GM13977 (cell line): ENCODE measurements at places on chromosomes 4 and X.

- DNase-seq = no peak
Observed at GRCh38 chr4:7233006-7233580, 40.8 kb downstream of the SORCS2 start.

DNA sequence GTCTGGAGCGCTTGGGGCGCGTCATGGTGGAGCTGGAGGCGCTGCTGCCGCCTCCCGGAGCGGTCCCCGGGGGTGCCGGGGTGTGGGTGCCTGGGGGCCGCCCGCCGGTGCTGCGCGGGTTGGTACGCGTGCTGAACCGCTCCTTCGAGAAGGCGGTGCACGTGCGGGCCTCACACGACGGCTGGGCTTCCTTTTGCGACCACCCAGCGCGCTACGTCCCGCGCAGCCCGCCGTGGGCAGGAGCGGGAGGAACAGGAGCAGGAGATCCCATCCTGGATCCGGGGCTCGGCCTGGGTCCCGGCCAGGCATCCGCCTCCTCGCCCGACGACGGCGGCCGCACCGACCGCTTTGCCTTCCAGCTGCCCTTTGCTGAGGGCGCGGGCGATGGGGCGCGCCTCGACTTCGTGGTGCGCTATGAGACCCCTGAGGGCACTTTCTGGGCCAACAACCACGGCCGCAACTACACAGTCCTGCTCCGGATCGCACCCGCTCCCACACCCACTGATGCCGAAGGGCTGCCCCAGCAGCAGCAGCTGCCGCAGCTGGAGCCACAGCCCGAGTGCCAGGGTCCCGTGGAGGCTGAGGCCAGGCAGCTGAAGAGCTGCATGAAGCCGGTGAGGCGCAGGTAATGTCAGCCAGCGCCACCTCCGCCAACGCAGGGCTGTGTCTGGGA lies 792 bp downstream of the PPP1R3F start:
- no peak for DNase-seq

- DNase-seq = no peak
Observed at GRCh38 chr4:141195095-141195707, 25.5 kb upstream of the ZNF330 start.

DNA sequence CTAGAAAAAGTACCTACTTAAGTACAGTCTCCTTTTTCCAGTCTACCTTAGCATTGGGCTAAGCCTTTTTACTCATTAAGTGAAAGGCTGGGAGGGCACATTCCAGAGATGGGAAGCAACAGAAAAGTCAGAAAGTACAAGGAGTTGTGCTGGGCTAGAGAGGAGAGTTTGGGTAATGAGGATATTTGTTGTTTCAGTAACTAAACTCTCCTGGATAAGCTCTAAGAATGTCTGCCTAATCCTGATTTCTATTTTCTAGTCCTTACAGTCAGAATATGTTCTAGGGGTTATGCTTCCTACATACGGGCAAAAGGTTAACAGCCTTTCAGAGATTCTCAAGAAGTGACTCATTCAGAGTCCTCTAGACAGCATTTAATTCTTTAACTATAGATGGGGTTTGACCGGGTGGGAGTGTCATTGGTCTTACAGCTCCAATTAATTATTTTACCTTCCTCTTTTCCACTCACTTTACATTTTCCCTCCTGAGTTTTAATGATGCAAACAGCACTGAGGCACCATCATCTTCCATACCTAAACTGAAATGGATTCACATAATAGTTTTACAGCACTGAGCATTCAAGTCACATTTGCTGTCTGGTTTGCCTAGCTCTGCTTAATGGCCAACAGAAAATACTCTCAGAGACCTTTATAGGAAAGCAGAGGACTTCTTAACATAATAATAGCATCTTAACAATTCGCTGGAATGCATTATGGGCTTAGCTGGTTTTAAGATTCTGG lies 42.9 kb downstream of the USP26 start:
- DNase-seq = no peak

DNA sequence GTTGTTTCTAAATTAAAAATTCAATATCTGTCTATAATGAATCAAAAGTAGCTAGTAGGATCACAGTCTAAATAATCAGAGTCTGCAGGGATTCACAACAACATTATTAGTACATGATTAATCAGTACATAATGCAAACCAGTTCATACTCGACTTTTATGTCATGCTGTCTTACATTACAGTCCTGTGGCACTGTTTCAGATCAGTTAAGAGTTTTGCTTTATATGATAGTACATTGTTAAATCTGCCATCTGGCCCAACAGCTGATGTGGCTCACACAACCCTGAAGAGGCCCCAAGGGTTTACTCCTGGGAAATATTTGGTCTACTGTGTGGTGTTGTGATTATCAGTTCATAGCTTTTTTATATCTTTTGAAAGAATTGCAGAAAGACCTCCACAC lies 247.1 kb upstream of the ETNPPL start:
- DNase-seq = no peak

- DNase-seq = no peak
Observed at GRCh38 chr4:41413670-41414411, 124.1 kb upstream of the LIMCH1 start.

DNA sequence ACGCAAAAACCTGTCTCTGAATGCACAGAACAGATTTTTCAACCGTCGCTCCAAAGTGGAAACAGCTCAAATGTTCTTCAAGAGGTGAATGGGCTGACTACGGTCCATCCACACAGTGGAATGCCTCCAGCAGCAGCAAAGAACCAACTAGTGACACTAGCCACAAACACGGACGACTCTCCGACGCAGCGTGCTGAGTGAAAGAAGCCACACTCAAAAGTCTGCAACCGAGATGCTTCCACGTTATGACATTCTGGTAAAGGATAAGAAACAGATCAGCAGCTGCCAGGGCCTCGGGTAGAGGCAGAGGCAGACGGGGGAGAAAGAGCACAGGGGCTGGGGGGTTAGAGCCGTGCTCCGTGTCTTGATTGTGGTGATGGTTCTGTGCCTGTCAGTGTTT lies 125.2 kb downstream of the AFAP1 start:
- no peak for DNase-seq

- no peak for DNase-seq
Observed at GRCh38 chrX:17759990-17760389, 22.7 kb downstream of the SCML1 start.

- no peak for DNase-seq
Observed at GRCh38 chrX:114599305-114599704, 15.4 kb downstream of the HTR2C start.

- DNase-seq = no peak
Observed at GRCh38 chr4:33067221-33067620, 2347.1 kb downstream of the PCDH7 start.

DNA sequence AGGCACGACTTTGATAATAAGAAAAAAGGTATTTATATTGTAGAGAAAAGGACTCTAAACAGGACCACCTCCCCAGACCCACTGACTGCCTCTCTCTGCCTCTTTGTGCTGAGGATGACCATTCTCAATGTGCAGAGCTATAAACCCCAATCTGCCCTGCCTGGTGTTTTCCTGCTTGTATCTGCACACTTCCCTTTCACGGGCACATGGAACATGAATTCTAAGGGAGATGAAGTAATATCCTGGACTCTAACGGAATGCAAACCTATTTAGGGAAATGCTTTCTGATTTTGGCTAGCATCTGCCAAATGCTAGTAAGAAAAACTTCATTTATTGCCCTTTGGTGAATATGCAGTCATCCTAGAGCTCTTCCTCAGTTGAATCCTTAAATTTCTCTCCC lies 2.4 kb downstream of the DIPK2B start:
- DNase-seq = no peak

- DNase-seq = no peak
Observed at GRCh38 chr4:6909970-6910339, 329 bp downstream of the TBC1D14 start.

GRCh38 chrX:40698851-40699250 lies 36.5 kb downstream of the MED14 start:
- no peak for DNase-seq

DNA sequence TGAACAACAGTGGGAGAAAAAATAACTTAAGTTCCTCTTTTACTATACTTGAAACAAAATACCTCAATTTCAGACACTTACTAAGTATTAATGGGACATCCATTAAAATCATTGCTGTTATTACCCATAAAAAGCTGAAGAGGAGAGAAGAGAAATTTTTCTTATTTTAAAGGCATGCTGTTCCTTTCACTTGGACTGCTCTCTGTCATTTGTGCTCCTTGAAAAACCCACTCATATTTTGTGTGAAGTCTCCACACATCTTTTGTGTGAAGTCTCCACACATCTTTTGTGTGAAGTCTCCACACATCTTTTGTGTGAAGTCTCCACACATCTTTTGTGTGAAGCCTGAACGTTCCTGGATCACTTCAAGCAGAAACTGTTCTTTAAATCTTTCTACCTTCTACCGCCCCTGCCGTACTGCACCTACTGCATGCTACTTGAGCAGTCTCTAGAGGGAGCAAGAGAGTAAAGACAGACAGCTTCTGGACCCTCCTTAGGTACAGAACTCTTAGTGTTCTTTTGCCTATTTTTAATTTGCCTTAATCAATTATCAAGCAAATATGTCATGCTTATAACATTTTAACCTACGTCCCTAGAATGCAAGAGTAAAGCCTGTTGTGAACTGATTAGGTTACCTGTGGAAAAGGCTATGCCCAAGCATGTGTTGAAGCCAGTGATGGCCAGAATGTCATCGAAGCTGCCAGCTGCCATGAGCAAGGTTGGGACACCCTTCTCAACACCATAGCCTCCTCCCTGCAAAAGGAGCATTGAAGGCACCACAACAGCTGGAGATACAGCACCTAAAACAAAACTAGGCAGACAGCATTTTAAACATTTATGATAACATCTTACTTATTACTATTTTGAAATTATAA lies 27.1 kb upstream of the SLC9B1 start:
- peak; percentile 35 for DNase-seq

DNA sequence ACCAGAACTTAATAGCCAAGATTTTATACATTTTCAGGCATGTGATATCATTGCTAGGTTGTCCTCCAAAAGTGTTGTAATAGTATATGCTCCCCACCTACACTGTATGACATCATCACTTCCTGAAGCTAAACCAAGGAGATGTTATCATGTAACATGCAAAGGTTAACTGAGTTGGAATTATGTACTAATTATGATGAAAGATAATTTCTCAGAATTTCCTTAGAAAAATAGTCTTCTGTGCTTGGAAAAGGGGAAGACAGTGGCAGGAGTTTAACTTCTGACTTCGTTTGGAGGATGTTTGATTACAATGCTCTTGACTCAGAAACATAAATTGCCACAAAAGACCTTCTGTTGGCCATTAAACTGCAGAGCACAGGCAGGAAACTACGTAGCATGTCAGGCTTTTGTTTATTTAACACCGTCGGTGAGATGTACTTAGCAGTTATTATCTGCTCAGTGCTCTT lies 83.6 kb upstream of the GUCY1A1 start:
- no peak for DNase-seq

DNA sequence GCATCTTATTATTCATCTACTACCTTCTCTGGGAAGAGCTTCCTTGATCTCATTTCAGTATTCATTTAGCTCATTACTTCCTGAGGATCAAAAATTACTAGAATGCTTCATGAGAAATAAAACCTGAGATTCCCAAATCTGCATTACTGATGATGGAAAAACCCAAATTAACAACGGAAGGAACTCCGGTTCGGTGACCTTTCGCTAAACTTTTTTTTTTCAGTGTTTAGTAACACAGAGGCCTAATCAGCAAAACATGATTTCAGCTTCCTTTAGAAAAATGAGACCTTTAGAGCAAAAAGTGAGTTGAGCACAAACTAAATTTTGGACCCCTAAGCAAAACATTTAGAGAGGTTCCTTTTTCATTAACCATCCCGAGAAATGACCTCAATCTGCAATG lies 229.2 kb downstream of the MAML3 start:
- DNase-seq = no peak

GRCh38 chrX:119410027-119410819 lies 11.1 kb downstream of the SLC25A43 start:
- no peak for DNase-seq

GRCh38 chr4:25984266-25984665 lies 70.2 kb downstream of the SMIM20 start:
- DNase-seq = no peak

DNA sequence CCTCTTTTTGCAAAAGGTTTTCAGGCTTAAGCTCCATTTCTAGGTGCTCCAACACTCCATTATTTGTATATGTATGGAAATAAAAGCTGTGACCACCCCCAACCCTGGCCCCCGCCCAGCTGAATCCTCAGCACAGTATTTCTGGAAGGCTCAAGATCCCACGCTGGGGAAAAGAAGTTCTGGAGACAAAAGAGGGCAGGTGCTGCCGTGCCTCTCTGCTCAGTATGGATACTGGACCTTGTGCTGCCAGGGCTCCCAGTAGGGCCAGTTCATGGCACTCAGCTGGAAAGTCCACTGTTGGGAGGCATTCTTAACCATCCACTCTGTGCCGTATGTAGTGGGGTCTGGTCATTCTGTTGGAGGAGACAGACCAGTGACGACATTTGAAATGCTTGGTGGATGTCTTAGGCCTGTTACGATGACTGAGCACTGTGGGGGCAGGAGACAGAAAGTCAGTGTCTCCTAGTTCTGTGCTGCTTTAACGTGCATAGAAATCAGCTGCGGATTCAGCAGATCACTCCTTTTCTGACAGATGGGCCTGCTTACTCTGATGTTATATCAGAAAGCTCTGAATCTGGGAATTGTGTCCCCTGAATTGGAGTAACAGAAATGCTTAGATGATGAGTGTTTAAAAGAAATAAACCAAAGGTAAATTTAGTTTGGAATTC lies 48.4 kb upstream of the MSANTD1 start:
- no peak for DNase-seq

DNA sequence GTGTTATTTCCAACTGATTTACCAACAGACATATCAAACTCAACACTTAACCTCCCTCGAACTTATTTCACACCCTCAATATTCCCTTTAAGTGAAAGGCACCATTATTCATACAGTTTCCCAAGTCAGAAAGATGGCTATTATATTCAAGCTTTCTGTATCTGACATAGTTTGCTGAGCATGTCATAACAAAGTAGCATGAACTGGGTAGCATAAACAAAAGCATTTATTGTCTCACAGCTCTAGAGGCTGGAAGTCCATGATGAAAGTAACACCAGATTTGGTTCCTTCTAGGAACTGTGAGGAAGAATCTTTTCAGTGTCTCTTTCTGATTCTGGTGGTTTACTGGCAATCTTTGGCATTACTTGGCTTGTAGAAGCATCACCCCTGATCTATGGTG lies 1388.6 kb downstream of the TECRL start:
- DNase-seq = no peak

DNA sequence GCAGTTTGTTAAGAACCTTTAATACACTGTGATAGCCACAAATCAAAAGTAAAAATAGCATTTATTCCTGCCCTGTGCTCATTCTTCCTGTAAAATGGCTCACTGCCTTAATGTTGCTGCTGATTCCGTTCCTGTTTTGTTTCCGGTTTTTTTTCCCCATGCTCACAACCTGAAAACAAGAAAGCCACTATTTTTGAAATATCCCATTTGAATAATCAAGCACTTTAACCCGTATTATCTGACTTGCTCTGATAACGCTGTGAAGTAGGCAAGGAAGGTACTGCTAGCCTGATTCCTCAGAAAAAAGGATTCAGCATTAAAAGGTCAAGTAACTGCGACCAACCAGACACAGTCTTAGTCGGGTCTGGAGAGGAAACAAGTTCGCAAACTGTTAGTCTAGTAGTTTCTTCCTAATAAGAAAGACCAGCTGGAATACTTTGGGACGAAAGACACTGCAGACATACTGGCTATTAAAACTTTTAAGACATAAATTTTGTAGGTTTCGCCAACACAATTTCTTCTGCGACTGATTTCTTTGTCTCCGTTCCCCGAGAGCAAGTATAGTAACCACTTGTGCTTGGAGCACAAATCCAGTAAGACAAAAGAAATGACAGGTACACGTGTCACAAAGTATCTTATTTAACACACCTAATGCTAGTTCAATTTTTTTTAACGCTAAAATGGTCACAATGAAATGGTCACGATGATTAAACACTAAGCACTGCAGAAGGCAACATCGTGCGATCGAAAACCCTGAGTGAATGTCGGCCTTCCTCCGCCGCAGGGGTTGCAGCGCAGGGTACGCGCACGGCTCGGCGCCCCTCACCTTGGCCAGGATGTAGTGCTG lies 802 bp downstream of the COX18 start:
- DNase-seq = no peak
